Stimulated activated CD8-positive, alpha-beta memory T cell treated with anti-CD3 and anti-CD28 coated beads, Interleukin-2, amount 100 ng/mL, for 1 hour (primary cell): ENCODE measurements at places on chromosomes 3 and 15.

- no peak for DNase-seq
These were observed 21.8 kb downstream of the IGDCC4 start for GRCh38 chr15:65400760-65401610.

DNA sequence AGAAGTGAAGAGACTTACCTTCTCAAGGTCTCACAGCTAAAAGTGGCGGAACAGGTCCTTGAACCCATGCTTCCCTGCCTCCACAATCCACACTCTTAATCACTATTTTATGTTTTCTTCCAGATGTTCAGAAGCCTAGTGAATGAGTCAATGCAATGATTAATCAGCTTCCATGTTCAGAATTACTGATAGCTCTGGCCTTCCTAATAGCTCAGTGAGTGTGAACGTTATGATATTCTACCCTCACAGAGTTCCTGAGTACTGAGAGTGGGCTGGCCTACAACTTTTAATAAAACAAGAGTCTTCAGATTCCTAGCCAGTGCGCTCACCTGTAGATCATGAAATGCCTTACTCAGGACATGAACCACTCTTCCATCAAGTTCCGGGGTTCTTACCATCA is 443.0 kb upstream of the ADAMTS9 start:
- no peak for DNase-seq

GRCh38 chr3:14649466-14649865 is 2.1 kb upstream of the CCDC174 start:
- DNase-seq: no peak

DNA sequence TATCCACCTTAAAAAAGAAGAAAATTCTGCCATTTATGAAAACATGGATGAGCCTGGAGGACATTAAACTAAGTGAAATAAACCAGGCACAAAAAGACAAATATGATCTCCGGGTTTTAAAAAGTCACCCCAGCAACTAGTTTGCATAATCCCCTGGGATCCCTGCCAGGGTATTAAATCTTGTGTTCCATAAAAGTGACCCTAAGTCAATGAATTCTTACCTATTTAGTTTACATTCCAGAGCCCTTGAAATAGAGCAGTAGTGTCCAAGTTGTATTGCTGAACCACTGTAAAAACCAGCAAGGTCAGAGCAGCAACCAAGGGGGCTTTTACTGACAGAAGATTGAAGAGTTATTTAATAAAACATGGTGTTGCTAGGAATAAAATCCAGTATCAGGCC is 716.8 kb upstream of the BCHE start:
- no peak for DNase-seq

DNA sequence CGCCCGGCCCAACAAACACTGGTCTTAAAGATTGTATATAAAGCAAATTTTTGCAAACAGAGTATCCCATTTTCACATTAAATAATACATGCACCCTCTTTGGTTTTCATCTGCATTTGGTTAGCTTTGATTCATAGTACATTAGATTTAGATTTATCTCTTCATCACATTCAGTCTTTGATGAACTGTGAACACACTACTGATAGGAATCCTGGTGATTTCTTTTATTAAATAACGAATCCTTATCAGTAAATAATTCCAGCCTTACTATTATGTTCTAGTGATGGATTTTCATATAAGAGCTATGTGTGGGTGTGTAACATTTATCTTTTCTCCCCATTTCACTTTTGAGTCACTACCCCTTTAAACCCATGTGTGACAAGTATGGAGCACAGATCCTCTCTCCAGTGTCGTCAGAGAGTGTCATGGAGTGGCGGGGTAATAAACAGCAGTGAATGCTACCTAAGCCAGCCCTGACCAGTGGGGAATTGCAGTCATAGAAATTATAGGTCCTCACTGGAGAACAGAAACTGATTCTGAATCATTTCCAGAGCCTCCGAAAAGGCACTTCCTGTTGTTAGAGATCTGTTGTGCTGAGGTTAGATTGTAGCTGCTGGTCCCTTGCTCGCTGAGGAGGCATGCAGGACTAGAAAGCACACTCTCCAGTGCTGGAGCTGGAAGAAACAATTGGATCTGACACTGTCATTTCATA is 22.0 kb downstream of the SLC7A14 start:
- DNase-seq: no peak

DNA sequence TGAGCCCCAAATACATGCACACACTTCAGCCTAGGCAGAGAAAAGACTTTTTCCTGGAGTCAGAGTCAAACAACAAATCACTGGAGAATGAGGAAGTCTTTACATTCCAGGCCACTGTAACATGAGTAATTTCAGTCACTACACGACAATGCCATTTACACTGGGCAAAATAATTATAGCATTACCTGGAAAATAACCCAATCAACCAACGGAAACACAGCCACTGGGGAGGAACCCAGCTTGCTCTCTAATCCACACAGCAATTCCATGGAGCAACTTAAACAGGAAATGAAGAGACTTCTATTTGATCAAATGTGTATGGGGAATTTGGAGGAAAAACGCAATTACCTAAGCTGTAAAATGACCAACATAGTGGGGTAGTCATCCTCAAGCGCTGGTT is 15.2 kb downstream of the FSTL1 start:
- no peak for DNase-seq

DNA sequence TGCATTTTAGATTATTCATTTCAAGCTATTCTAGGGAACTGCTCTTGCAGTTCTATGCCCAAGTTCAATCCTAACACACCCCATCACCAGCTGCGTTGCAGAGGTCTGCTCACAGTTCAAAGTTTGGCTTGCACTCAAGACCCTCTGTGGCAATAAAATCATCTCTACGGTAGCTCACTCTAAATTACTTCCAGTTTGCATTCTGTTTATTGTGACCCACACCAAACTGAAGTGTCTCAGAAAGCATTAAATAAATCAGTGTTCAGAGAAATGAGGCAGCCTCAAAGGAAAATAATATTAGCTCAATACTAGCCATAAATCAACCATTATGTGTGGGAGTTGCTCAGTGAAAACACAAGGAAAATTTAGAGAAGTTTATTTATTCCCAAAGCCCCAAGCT is 250.3 kb downstream of the MAGI1 start:
- no peak for DNase-seq

DNA sequence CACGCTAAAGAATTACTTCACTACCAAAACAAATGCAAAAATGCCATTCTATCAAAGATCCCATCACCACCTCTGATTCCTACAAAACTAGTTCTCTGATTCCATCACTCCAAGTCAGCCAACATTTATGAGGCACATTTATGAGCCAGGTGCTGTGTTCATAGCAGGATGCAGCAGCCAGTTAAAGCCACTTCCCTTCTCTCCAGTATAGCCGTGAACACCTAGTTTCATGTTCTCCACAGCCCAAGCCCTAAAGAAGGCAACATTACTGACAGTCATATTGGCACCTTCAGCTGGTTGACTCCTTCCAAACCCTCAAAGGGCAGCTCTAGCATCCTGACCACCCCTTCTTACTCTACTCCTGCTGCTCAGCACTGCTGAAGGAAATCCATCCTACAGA is 36.4 kb downstream of the RYK start:
- no peak for DNase-seq

- DNase-seq: peak; percentile 83
These were observed 18.8 kb downstream of the PSTPIP1 start for GRCh38 chr15:77013776-77014131.

GRCh38 chr3:131417751-131418150 is 36.2 kb downstream of the NUDT16 start:
- DNase-seq: no peak

DNA sequence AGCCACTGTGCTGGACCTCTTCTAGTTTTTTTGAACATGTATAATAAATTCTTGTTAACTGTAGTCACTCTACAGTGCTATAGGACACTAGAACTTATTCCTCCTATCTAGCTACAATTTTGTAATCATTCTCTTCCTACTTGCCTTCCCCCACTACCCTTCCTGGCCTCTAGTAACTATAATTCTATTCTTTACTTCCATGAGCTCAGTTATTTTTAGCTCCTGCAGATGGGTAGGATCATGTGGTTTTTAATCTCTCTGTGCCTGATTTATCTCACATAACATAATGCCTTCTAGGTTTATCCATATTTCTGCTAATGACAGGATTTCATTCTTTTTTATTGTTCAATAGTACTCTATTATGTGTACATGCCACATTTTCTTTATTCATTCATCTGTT is 113.2 kb upstream of the FGF7 start:
- DNase-seq: no peak

GRCh38 chr3:140845882-140846281 is 95.8 kb upstream of the SLC25A36 start:
- DNase-seq: no peak

- DNase-seq: no peak
These were observed 34.7 kb downstream of the ZNF710 start for GRCh38 chr15:90035840-90036230.

DNA sequence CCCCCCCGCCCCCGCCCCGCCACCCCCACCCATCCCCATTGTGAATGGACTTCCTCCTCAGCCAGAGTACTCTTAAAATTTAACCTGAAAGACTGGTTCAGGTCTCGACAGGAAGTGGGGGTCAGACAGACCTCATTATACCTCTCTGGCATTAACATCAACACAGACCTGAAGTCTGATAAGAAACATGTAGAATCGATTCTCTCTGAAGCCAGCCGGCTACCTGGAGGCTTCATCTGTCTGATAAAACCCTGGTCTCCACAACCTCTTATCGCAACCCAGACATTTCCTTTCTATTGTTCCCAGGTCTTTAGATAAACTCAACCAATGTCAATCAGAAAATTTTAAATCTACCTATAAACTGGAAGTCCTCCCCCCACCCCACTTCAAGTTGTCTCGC is 42.6 kb downstream of the SLCO2A1 start:
- DNase-seq: no peak

DNA sequence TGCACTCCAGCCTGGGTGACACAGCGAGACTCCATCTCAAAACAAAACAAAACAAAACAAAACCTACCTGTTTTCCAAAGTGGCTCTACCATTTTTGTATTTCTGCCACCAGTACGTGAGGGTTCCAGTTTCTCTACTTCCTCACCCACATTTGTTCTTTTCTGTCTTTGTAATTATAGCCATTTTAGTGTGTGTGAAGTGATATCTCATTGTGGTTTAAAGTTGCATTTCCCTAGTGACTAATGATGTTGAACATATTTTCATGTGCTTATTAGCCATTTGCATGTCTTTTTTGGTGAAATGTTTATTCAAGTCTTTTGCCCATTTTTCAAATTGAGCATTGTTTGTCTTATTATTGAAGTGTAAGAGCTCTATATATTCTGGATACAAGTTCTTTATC is 50.7 kb downstream of the TRA2B start:
- DNase-seq: no peak

GRCh38 chr3:132464066-132464465 is 46.8 kb downstream of the DNAJC13 start:
- no peak for DNase-seq

- no peak for DNase-seq
These were observed 29.1 kb upstream of the SLC30A4 start for GRCh38 chr15:45551676-45552075.
